ENCODE measurements at places on chromosomes 2 and 18.
A peak's percentile ranks its signal among the peaks of the same experiment; 100 is the strongest.

GRCh38 chr18:2316082-2316750 is 255.1 kb downstream of the METTL4 start:
- DNase-seq, result no peak

- DNase-seq, result no peak
Measured at GRCh38 chr2:187853381-187853791, 299.2 kb upstream of the TFPI start.

- DNase-seq, result no peak
Measured at GRCh38 chr2:141501752-141502151, 629.1 kb downstream of the LRP1B start.

DNA sequence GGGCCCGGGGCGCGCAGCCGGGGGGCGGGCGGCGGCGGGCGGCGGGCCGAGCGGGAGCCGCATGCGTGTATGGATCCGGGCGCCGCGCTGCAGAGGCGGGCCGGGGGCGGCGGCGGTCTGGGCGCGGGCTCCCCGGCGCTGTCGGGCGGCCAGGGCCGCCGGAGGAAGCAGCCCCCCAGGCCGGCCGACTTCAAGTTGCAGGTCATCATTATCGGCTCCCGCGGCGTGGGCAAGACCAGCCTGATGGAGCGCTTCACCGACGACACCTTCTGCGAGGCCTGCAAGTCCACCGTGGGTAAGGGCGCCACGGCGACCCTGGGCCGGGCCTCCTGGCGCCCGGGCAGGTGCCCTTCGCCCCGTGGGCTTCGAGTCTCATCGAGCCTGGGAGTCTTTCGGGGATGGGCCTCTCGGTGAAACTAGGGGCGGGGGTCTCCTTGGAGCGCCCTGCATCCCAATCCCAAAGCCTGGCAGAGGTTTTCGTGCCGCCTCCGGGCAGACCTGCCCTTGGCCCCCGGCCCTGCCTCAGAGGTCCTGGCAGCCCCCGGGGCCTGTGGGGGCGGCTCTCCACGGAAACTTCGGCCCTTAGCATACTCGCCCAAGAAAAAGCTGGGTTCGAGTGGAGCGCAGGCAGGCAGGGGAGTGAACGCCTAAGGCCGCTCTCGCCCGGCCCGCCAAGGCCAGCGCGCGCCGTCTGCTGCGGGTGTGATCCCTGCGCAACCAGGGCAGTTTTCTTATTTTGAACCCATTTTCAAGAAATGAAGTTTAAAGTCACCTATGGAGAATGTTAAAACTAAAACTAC is 622 bp downstream of the RAB12 start:
- peak; percentile 13 for DNase-seq

DNA sequence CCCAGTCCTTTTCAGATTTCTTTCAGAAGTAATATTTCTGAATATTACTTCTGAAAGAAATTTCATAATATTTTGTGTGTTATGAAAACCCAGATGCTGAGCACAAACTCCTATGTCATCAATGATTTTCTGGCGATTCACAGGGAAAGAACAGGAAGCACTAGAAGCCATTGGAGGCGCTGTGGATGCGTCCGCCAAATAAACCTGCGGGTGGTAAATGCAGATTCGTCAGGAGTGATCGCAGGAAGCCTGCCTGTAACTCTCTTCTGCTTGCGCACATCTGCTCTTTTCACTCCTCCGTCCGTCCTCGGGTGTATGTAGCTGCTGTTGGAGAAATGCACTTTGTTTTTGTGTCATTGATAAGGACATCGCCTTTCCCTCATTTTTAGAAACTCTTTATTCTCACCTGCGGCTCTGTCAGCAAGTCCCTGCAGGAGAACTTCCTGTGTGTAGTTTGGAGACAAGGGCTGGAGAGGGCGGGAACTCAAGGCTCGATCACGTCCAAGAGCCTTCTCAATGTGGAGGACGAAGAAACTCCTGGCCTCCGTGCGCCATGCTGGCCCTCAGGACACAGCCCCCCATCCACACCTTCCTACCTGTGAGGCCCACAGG is 483.8 kb downstream of the GALR1 start:
- DNase-seq, result no peak

GRCh38 chr2:112087346-112088020 is 32.4 kb downstream of the TMEM87B start:
- no peak for DNase-seq

- DNase-seq, result no peak
Measured at GRCh38 chr2:110103061-110103961, 12.3 kb downstream of the MALL start.

GRCh38 chr2:144515696-144516410 is 4.1 kb downstream of the ZEB2 start:
- peak; percentile 68 for DNase-seq

GRCh38 chr2:237507512-237507911 is 20.5 kb downstream of the MLPH start:
- DNase-seq, result no peak
